ENCODE measurements at places on chromosomes 2 and 18. TPM values are rescaled to one million over a fixed set of nuclear protein-coding genes. Genes with fewer than 3 reads are reported as not detected.
A peak's percentile ranks its signal among the peaks of the same experiment; 100 is the strongest.

The SKOR2 gene
- total RNA-seq: not detected

DNA sequence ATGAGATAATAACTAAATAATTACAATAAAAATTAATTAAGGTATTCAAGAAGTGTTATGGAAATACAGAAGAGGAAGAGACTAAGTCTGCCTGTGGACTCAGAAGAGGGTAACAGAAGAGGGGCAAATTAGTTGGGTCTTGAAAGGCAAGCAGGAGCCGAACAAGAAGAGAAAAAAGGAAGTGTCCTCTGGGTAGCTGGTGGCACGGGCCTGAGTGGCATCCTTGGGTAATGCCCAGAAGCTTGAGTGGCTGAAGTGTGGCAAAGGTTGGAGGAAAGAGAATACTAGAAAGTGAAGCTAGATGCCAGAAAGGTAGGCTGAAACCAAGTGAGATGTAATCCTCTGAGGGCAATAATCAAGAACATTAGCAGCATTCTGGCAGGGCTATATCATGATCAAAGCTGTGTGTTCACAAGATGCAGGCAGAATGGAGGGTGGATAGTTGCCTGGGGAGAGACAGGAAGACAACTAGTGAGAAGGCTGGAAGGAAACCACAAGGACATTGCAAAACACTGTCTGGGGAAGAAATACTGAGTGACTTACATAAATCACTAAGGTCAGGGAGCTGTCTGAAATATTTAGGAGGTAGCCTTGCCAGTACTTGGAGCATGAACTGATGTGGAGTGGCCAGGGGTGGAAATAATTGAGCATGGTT is 16.2 kb downstream of the DOCK10 start:
- no peak overlapping the region for H3K4me3 ChIP-seq
- H3K27me3 ChIP-seq: no peaks in the 10 kb centered on the region
- no peaks in the 10 kb centered on the region for H3K4me1 ChIP-seq
- H3K36me3 ChIP-seq: no peaks in the 10 kb centered on the region
- DNase-seq: no peak

DNA sequence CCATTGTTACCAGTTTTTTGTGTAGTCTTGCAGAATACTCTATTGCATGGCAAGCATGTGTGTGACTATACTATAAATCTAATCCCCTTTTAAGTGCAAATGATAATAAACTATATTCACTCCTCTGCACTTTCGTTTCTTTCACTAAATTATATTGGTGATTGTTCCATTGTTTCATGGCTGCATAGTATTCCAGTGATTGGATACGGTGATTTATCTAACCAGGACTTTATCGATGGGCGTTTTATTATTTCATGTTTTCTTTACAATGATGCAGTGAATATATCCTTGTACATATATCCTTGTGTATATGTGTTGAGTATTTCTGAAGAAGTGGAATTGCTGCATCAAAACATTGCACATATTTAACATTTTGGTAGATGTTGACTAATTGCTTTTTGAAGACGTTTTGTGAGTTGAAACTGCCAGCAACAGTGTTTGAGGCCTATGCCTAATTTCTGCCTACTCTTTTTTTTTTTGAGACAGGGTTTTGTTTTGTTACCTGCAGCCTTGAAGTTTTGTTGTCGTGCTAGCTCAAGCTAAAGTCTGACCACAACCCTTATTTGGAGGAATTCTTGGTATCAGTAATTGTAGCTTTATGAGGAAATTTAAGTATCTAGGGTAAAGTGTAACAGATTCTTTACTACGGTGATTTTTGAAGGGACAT is 2.7 kb downstream of the MIB1 start:
- H3K4me3 ChIP-seq: no peak overlapping the region
- H3K27ac ChIP-seq: no peak overlapping the region
- no peaks in the 10 kb centered on the region for H3K27me3 ChIP-seq
- no peak for DNase-seq

The MROH2A gene
- total RNA-seq: not detected

The GPR155 gene
- 4.9 TPM for total RNA-seq

DNA sequence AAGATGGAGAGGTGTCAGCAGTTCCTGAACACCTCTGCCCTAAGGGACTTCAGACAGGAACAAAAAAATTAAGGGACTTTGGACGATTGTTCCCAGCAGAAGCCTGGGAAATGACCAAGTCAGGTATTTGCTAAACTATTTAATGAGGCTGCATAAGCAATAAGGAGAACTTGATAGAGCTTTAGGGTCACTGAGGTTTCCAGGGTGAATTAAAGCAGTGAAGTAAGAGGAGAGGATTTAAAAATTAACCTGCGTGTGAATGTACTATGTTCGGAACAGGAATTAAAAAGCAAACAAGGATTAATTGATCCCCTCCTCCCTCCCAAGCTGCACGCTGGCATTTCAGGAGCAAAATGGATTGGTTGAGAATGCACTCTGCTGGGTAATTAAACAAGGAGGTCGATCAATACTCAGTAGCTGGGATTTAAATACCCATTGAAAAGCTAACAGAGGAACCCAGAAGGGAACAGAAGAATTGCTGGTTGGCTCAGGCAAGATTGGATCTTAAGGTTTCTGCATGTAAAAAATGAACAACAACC is 157.2 kb downstream of the RNF152 start:
- H3K36me3 ChIP-seq: no peaks in the 10 kb centered on the region
- peak overlapping the region; percentile 44 for H3K27ac ChIP-seq
- H3K4me3 ChIP-seq: no peak overlapping the region
- no peak for DNase-seq
- no peaks in the 10 kb centered on the region for H3K27me3 ChIP-seq

DNA sequence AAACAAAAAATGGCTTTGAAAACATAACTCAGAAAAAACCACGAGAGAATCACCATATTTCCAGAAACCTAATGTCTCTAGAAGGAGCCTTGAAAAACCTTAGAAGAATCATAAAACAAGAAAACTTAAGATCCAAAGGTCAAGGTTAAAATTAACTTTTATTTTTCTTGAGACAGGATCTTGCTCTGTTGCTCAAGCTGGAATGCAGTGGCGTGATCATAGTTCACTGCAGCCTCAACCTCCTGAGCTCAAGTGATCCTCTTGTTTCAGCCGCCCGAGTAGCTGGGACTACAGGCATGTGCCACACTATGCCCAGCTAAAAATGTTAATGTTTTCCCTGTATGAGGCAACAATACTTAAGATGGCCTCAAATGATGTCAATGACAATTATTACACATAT is 254.2 kb upstream of the SESTD1 start:
- no peaks in the 10 kb centered on the region for H3K4me1 ChIP-seq
- H3K36me3 ChIP-seq: no peaks in the 10 kb centered on the region
- no peak overlapping the region for H3K4me3 ChIP-seq
- no peaks in the 10 kb centered on the region for H3K27me3 ChIP-seq

- no peak for DNase-seq
- no peaks in the 10 kb centered on the region for H3K4me1 ChIP-seq
- no peaks in the 10 kb centered on the region for H3K27me3 ChIP-seq
- H3K27ac ChIP-seq: no peak overlapping the region
- H3K36me3 ChIP-seq: no peaks in the 10 kb centered on the region
- H3K4me3 ChIP-seq: no peak overlapping the region
Observed at GRCh38 chr2:25597881-25598280, 75.5 kb downstream of the DTNB start.

DNA sequence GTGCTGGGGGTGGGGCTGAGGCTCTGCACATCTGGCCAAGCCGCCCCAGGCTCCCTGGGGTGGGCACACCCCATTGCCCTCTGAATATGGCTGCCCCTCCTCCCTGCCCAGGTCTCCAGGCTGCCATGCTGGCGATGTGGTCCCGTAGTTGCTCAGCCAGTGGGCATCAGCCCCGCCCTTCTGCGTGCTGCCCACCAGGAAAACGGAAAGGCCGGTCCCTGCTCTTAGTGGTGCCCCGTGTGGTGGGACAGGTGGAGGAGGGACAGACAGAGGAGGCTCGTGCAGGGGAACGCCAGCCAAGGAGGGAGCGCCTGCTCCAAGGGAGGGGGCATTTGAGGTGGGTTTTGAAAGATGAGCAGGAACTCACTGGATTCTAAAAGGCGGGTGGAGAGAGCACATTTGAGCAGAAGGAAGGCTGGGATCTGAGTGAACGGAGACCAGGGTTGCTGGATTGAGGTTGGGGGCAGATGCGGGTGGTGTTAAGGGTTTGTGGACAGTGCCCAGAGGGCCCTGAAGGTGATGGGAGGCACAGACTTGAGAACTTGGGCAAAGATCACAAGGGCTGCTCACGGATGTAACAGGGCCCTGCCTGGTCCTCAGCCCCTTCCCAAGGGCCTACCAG is 6.7 kb upstream of the B3GNT7 start:
- H3K4me1 ChIP-seq: peaks cover 24% of the 10 kb centered on the region
- H3K27me3 ChIP-seq: no peaks in the 10 kb centered on the region
- H3K27ac ChIP-seq: no peak overlapping the region
- no peaks in the 10 kb centered on the region for H3K36me3 ChIP-seq

GRCh38 chr2:68730828-68731227 is 3.8 kb upstream of the ARHGAP25 start:
- H3K4me1 ChIP-seq: no peaks in the 10 kb centered on the region
- no peaks in the 10 kb centered on the region for H3K36me3 ChIP-seq
- no peak for DNase-seq
- H3K27me3 ChIP-seq: no peaks in the 10 kb centered on the region
- no peak overlapping the region for H3K27ac ChIP-seq
- no peak overlapping the region for H3K4me3 ChIP-seq

GRCh38 chr2:113124181-113124961 is 3.0 kb upstream of the IL1RN start:
- H3K36me3 ChIP-seq: no peaks in the 10 kb centered on the region
- peaks cover 5% of the 10 kb centered on the region for H3K4me1 ChIP-seq
- DNase-seq: no peak

DNA sequence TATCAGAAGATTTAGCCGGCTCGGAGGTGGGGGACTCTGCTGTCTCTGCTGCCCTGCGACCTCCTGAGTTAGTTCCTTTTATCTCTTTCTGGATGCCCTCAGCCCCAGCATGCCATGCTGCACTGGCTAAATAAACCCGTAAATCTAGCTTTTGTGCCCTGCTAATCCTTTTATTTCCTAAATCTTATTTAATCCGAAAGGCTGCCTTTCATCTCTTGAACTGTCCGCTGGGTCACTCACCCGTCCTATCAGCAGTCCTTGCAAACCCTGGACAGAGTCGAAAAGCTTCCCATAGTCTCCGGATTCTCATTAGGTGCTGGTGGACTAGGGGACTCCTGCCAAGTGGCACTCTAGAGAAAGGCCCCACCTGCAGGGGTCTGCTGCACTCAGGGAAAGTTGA is 122.0 kb upstream of the APCDD1 start:
- H3K27ac ChIP-seq: no peak overlapping the region
- DNase-seq: no peak
- no peaks in the 10 kb centered on the region for H3K27me3 ChIP-seq
- H3K36me3 ChIP-seq: no peaks in the 10 kb centered on the region

- no peak for DNase-seq
- peaks cover 4% of the 10 kb centered on the region for H3K4me1 ChIP-seq
- no peaks in the 10 kb centered on the region for H3K36me3 ChIP-seq
Observed at GRCh38 chr2:203720915-203721672, 14.7 kb downstream of the CD28 start.

DNA sequence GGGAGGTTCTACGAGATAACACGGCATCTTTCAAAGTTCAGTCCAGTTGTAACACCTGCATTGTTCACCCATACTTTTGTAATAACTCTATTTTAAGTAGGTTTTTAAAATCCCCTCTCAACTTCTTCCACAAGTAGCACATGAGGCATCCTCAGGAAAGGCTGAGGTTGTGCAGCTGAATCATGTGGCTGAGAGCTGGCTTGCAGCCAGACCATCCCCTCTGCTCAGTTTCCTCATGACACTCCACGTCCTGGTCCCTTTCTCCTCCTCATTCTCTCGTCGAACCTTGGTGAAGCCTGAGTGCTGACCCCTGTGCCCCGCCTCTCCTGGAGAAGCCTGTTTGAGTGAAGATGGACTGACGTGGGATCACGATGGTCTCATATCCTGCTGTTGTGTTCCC is 42.5 kb downstream of the POU3F3 start:
- no peaks in the 10 kb centered on the region for H3K36me3 ChIP-seq
- no peak overlapping the region for H3K27ac ChIP-seq
- no peak for DNase-seq
- H3K4me3 ChIP-seq: no peak overlapping the region
- no peaks in the 10 kb centered on the region for H3K27me3 ChIP-seq

GRCh38 chr2:50443868-50444630 is 587.9 kb downstream of the NRXN1 start:
- H3K4me1 ChIP-seq: no peaks in the 10 kb centered on the region
- DNase-seq: no peak
- H3K4me3 ChIP-seq: no peak overlapping the region

- peaks cover 5% of the 10 kb centered on the region for H3K4me1 ChIP-seq
- no peak overlapping the region for H3K4me3 ChIP-seq
- H3K27me3 ChIP-seq: no peaks in the 10 kb centered on the region
- DNase-seq: no peak
- H3K27ac ChIP-seq: no peak overlapping the region
- peaks cover 91% of the 10 kb centered on the region for H3K36me3 ChIP-seq
Observed at GRCh38 chr18:63339920-63340484, 20.4 kb upstream of the BCL2 start.

The TANC1 gene
- 84.7 TPM for total RNA-seq

DNA sequence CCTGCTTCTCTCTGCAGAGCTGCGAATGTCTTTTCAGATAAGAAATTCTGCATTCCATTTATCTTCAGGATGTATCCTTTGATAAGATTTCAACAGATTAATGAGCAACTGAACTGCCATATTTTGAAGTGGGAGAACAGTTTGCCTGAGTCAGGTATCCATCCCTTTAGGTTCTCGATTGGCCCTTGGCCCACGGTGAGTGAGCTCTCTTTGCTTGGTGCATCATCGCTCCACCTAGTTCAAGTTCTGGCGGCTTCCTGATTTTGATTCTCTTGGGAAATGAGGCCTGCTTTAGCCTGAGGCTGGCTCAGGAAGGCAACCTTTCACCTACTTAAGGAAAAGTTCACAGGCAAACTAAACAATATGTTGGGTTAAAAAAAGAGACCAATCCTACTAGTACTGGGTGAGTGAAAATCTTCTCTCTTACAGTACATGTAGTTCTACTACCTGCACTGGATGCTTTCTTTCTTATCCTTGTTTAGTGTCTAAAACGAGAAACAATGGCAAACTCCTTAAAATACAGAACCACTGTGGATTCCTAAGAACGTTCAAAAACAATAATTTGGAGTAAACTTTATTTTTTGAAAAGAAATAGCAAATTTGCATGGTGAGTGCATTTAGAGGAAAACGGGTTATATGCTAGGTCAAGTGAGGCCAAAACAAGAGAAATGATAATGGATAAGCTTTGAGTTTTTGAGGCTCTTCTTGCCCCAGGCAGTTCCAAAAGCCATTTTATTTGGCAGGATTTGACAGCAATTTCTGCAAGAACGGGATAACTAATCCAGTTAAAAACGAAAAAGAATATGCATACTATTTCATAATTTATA is 837 bp upstream of the ACSL3 start:
- peaks cover 42% of the 10 kb centered on the region for H3K4me1 ChIP-seq
- no peaks in the 10 kb centered on the region for H3K36me3 ChIP-seq
- H3K27ac ChIP-seq: peak overlapping the region; percentile 93
- H3K27me3 ChIP-seq: no peaks in the 10 kb centered on the region
- H3K4me3 ChIP-seq: peak overlapping the region; percentile 97

DNA sequence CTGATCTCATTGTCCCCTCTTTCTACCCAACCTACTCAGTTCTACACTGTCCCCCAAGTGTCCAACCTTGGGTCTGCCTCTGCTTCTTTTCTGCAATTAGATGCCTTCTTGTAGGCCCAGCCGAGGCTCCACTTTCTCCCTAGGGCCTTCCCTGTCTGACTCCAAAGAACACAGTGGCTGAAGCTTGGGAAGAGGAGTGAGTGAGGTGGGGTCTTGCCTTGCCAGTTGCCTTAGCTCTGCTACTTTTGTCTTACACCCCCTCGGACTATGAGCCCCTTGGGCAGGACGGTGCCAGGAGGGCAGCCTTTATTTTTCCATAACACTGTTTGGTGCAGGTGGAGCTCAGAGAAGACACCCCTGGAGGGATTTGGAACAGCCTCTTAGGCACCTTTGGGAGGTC is 345.1 kb downstream of the CYP26B1 start:
- H3K27me3 ChIP-seq: no peaks in the 10 kb centered on the region
- H3K36me3 ChIP-seq: no peaks in the 10 kb centered on the region
- no peak for DNase-seq

The ZC3H15 gene
- 69.2 TPM for total RNA-seq
